Epithelial cell of prostate (primary cell): ENCODE measurements at places on chromosomes 16 and 17.

DNA sequence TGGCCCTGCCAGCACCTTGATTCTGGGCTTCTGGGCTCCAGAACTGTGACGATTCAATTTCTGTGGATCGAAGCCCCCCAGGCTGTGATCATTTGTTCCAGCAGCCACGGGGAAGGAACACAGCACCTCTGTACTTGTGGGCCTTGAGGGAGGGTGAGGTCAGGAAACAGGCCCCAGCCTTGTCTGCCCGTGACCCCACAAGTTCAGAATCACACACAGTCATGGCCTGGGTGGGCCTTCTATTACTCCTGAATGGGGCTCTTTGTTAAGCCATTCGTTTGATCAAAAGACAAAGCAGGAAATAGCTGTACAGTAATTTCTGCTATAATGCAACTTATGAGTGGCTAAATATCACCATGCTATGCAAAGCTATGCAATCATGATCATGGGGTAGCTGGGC lies 10.1 kb downstream of the ST6GALNAC2 start:
- no peak for DNase-seq

GRCh38 chr17:66378296-66378695 lies 75.9 kb downstream of the PRKCA start:
- DNase-seq: no peak

- DNase-seq: no peak
Observed at GRCh38 chr17:44983563-44983962, 15.5 kb upstream of the C1QL1 start.

DNA sequence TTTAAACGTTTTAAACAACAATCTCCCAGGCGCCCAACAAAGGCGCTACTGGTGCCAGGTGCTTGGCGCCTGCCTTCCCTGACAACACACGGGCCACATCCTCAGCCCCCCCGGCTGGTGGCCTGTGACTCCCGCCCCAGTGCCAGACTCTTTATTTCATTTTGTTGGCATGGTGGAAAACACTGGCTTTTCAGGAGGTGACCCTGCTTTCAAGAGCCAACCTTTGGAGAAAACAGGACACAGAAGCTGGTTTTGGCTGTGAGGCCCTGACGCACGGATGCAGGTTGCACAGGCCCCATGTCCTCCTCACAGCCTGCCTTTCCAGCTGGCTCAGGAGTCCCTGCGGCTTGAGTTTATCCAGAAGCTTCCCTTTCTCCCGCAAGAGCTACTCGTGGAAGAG lies 100.0 kb downstream of the METRNL start:
- no peak for DNase-seq

DNA sequence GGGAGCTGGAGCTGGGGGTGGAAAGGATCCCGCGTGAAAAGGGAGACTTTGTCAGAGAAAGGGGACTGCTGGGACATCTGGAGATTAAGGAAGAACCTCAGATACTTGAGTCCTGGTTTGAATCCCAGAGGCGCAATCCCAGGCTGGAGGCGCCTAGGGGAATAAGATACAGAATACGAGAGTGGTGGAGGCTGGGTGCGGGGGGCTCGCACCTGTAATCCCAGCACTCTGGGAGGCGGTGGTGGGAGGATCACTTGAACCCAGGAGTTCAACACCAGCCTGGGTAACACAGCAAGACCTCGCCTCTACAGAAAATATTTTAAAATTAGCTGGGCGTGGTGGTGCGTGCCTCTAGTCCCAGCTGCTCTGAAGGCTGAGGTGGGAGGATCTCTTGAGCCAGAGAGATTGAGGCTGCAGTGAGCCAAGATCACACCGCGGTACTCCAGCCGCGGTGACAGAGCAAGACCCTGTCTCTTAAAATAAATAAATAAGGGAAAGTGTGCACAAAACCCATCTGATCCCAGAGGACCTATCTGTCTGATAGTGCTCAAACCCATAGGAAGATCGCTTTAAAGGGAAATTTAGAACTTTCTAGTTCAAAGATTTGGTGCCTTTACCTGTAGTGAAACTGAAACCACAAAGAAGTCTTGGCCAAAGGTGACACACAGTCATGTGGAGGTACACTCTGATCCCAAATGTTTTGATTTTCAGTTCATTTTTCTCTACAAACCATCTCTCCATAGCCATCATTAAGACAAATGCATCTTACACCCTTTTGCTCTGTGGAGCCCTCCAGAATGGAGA lies 617 bp upstream of the SCRN2 start:
- no peak for DNase-seq

DNA sequence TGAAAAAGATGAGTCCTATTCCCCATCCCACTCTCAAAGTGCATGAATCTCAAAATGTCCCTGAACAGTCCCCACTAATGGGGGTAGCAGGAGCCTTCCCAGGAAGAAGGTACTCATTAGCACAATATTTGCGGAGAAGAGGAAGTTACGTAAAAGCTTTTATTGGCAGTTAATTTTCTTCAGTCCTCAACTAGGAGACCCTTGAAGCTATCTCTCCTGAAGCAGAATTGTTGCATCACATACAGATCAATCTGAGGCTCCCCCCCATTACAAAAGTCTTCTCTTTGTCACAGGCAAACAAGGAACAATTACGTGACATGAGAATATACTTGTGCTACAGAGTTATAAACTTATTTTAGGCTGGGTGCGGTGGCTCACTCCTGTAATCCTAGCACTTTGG lies 14.2 kb downstream of the SLFN12L start:
- DNase-seq: no peak

- DNase-seq: no peak
Observed at GRCh38 chr17:17034496-17035075, 7.7 kb upstream of the MPRIP start.

- no peak for DNase-seq
Observed at GRCh38 chr17:37273409-37274051, 102.3 kb upstream of the C17orf78 start.

DNA sequence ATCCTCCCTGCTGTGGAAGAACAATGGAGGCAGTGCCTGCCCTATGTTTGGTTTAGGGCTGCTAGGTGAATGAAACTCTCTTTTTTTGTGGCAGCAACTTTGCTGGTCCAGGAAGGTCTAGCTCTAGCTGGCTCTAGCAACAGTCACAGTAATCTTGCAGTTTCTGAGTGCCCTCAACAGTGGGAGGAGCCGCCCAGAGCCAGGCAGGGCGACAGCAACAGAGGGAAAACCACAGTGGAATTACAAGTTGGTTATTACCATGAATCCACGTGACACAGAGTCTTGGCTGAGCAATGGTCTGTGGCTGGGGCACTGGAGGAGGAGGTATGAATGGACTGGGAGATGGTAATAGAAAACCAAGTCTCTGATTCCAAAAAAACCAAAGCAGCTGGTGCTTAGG lies 10.3 kb downstream of the HSPB9 start:
- no peak for DNase-seq

DNA sequence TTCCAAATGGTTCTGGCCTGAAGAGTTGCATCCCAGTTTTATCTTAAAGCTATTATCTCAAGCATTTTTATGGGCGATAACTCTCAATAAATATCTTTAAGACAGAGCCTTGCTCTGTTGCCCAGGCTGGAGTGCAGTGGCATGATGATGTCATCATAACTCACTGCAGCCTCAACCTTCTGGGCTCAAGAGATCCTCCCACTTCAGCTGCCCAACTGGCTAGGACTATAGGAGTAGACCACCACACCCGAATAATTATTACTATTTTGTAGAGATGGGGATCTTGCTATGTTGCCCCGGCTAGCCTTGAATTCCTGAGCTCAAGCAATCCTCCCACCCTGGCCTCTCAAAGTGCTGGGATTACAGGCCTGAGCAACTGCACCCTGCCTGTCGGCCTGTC lies 26.1 kb upstream of the CYTH1 start:
- no peak for DNase-seq

DNA sequence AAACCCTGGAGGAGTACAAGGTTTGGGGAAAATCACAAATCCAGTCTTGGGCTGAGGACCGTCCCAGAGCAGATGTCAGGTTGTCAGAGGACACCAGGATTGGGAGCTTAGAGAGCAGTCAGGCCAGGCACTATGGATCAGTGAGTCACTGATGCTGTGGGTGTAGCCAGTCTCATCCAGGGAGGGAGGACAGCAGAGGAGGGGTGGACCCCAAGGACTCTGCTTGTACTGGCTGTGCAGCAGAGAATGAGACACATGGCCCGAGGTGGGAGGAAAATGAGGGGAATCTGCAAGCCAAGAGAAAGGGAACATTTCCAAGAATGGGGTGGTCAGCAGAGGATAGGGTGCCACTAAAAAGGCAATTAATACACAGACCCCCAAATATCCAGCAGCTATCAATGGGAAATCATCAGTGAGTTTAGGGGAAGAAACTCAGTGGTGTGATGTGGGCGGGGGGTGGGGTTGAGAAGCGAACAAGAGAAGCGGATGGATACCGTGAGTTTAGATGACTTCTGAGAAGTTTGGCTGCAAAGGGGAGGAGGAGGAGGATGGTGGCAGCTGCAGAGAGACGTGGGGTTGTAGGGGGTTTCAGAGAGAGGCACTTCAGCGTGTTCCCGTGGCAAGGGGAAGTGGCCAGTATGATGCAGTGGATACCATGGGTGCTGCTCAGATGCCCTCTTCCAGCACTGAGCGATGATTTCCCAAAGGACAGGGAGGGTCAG lies 43.9 kb downstream of the ARHGAP27 start:
- DNase-seq: no peak

- DNase-seq: no peak
Observed at GRCh38 chr16:79050063-79050462, 550.5 kb downstream of the MAF start.

DNA sequence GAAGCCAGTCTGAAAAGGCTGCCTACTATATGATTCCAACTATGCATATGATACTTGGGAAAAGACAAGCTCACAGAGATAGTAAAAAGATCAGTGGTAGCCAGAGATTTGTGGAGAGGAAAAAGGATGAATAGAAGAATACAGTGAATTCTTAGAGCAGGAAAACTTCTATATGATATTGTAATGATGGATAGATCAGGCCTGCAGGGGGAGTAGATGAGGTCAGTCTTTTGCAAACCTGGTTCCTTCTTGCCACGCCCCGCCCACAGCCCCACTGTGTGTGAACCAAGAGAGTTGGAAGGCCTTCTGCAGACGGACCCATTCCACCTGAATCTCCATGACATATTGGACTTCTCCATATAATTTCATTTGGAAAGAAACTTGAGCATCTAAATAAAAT lies 761 bp upstream of the CCL8 start:
- no peak for DNase-seq

- no peak for DNase-seq
Observed at GRCh38 chr17:42047343-42047742, 3.1 kb downstream of the C17orf113 start.

DNA sequence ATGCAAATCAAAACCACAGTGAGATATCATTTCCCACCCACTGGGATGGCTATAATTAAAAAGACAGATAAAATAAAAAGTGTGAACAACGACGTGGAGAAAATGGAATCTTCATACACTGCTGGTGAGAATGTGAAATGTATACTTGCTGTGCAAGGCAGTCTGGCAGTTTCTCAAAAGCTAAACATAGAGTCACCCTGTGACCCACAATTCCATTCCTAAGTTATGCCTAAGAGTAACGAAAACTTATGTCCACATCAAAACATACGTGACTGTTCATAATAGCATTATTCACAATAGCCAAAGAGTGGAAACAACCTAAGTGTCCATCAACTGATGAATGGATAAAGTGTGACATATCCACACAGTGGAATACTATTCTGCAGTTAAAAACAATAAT lies 38.1 kb upstream of the VPS4A start:
- no peak for DNase-seq

DNA sequence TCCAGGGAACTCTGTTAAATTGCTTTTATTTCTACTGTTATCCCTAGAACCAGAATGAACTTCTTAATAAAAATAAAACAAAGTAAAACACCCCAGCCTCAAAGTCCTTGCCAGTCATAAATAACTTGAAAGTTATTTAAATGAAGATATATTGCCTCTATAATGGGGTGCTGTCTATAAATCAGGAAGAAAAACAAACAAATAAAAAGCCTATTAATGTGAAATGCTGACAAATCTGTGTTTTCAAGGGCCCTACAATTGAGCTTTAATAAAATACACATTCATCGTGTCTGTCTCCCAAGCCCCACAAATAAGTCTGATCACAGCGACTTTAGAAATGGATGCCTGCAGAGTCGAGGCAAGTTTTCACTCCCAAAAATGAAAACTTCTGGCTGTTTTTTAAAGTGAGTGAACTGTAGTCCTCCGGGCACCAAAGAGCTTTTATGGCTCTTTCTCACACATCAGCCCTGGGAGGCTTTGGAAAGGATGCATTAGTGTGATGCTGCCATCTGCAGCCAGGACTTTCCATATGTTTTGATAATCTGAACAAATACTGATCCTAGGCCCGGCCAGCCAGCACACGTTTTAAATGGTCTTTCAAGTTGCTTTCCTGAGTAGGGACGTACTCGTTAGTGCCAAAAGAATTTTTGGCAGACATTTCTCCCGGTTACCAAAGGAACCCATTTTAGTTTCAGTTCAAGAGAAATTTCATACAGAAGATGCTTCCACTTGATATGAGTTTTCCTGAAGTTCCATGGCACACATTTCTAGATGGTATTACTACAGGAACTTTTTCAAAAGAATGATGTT lies 16.3 kb downstream of the NACA2 start:
- DNase-seq: no peak
